ENCODE measurements at places on chromosomes 16 and 17.

GRCh38 chr17:79412110-79412509, 198.7 kb downstream of the RBFOX3 start:
- no peak for DNase-seq

DNA sequence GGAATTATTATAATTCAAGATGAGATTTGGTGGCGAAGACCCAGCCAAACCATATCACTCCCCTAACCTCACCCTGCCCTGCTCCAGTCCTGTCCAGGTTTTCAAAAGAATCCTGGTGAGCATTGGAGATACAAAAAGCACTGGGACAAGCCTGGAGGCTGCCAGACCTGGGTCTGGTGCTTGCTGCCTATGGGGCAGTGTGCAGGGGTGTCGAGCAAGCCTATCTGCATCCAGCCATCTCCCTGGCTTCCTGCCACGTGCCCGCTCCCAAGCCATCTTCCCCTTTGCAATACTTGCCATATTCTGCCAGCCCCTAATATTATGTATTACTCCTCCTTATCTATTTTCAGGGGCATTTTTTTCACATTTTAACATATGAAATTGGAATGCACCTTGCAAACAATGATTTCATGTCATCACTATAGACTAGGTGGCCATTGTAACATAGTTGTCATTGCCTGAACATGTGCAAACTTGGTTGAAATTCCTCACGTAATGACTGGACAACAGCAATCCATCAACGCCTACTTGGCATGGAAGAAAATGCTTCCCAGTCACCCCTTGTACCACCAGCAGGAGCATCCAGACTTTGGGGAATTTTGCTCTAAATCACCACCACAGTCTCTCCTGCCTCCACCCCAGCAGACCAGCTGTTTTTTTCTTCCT, 8.1 kb upstream of the KDM8 start:
- DNase-seq, result no peak

DNA sequence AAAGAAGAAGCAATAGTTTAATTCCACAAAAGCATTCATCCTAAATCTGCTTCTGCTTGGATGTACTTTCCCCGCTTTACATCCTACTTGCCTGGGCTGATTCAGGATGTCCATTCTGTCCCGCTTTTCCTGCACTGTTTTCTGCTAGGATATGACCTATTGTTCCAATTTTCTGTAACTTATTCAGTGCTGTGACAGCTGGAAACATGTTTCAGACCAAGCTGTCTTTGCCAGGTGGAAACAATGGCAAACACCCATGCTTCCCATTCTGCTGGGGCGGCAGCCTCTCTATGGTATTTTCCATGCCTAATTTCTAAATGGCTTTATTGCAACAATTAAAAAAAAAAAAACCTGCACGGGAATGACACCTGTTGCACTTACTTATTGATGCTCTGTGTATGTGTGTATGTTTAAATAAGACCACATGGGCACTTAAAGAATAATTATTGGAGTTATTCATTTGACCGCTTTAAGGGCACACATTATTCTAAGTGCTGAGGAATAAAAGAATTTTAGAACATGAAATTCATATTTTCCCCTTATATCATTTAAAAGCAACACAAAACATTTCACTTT, 21.0 kb downstream of the COQ7 start:
- no peak for DNase-seq

- DNase-seq, result no peak
These were observed 38.7 kb upstream of the ZNF750 start for GRCh38 chr17:82878527-82878926.

- DNase-seq, result no peak
These were observed 95.6 kb downstream of the SALL1 start for GRCh38 chr16:51055434-51055833.

Data from fibroblast of skin of back (primary cell).